ENCODE measurements at places on chromosomes 16 and 17.

GRCh38 chr17:7440834-7441195 is 1.5 kb downstream of the FGF11 start:
- DNase-seq = no peak

GRCh38 chr16:10940501-10941079 is 1.7 kb downstream of the DEXI start:
- DNase-seq = no peak

GRCh38 chr16:896261-897199 is 74.3 kb downstream of the LMF1 start:
- DNase-seq = no peak

DNA sequence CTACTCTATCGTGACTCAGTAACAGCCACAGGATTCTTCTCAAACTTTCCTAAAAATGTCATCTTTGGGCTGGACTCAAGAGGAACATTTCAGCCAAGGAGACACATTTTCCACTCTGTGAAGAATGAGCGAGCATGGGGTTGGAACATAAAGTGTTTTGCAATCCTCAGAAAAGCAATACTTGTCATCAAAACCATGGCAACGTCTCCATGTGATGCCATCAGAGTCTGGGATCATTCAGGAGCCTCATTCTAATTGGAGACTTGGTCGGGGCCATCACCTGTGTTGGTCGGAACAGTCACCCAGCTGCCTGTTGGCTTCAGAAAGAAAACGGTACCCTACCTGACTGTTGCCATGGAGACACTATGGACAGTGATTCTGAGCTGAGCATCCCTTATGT is 25.5 kb downstream of the MYOCD start:
- DNase-seq = no peak

DNA sequence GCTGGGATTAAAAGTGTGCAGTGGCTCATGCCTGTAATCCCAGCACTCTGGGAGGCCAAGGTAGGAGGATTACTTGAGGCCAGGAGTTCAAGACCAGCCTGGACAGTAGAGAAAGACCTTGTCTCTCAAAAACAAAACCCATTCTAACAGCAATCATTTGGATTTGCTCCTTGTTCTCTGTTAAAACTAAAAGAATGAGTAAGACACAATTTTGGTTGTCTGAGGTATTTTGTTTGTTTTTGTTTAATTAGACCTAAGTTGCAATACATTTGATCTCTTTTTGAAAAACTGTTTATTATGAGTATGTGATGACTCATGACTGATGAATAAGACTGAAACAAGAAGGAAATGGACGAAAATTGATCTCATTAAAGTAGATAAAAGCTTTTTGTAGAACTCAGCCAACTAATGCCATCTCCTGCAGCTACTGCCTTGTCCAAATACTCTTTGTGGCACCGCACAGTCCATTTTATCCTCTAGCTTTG is 29.0 kb downstream of the GLG1 start:
- no peak for DNase-seq

DNA sequence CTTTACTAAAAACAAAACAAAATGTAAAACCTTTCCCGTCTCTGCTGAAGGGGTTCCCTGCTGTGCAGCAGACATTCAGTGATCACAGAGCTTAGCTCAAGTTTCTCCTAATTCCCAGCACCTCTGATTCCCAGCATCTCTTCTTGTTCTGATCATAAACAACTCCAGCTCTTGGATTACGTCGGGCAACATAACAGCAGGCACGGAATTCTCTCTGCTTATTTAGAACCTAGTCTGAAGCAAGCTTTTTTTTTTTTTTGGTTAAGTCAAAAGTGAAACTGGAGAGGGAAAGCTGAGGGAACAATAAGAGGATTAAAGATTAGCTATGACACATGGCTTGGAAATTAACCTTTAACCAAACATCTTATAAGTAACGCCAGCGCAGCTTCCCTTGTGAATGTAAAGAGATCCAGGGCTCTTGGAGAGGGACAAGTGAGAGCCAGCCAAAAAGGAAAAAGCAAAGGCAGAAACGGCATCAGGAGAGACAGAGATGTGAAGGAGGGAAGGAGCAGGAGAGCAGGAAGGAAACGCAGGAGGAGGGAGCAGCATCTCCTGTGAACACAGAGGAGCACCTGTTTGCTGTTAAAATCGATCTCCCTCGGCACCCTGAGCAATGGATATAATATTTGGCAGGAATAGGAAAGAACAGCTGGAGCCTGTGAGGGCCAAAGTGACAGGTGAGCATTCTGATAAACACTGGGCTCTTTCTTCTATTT is at the start of gene BCO1:
Gene BCO1 (plus strand): TSS at position 394 of the 716 bp plus-strand sequence. CDS start 220 bp downstream, at position 614.
- no peak for DNase-seq

GRCh38 chr16:30383521-30383920 is 1.2 kb upstream of the SEPTIN1 start:
- no peak for DNase-seq

DNA sequence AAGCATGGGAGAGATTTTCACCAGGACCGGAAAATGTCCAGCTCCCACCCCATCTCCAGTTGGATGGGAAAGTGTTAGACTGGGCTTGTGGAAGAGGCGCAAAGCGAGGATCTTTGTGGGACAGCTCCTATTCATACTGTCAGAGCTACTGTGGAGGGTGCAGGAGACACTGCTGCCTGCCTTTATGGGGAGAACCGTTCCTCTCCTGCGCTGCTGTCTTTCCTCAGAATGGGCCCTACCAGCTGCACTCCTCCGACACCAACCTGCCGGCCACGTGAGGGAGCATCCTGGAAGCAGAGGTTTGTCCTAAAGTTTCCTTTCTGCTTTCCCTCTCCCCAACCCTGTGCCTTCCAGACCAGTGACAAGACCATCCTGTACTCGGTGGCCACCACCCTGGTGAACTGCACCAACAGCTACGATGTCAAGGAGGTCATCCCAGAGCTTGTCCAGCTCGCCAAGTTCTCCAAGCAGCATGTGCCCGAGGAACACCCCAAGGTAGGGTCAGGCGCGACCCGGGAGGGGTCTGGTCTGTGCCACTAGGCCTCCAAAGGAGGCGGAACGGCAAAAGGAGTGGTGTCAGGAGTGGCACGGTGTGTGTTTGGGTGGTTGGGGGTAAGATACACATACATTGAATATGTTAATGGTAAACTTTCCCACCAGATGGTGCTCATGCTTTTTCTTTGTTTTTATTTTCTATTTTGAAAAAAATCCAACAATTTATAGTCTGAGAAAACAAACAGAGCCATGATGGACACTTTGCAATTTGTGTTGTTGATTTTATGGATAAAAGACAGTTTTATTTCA is 23.0 kb downstream of the SLC35G3 start:
- no peak for DNase-seq

- DNase-seq = no peak
Measured at GRCh38 chr17:33955461-33955860, 299.6 kb upstream of the CCL2 start.

DNA sequence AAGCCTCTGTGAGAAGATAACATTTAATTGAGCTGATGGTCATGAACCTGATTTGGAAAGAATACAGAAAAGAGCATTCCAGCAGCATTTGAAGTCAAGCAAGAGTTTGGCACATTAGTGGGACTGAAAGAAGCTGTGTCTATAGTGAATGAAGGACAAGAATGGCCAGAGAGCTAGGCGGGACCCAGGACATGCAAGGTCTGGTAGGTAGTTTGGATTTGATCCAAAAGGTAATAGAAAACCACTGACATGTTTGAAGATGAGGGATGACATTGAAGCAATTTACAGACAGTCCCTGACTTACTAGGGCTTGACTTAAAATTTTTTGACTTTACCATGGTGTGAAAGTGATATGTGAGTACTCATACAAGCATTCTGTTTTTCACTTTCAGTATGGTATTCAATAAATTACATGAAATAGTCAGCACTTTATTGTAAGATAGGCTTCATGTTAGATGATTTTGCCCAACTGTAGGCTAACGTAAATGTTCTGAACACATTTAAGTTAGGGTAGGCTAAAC is 7.6 kb downstream of the CYB5B start:
- no peak for DNase-seq

GRCh38 chr17:44496815-44497214 is 6.4 kb downstream of the GPATCH8 start:
- DNase-seq = no peak

GRCh38 chr17:7844292-7845154 is 10.3 kb upstream of the TMEM88 start:
- DNase-seq = peak; percentile 89

DNA sequence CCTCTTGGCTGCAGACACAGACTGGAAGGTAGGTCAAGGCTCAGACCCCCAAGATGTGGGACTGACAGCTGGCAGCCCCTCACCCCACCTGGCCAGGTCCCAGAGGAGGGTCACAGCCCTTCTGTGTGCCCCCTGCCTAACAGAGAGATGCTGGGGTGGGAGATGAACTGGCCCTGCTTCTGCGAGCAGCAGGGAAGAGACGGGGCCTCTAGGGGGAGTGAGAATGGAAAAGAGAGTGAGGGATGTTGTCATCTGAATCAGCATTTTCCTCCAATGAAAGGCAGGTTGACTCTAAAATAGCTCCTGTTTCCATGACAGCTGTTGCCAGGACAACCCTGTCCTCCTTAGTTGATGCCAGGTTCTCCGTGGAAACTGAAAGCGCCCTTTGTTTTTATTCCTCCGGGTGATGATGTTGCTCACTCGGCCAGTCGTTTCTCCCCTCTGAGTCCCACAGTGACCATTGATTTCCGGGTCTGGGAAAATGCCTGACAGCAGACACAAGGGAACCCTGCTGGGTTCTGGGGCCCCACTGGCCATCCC is 4.9 kb upstream of the NDRG4 start:
- peak; percentile 95 for DNase-seq

DNA sequence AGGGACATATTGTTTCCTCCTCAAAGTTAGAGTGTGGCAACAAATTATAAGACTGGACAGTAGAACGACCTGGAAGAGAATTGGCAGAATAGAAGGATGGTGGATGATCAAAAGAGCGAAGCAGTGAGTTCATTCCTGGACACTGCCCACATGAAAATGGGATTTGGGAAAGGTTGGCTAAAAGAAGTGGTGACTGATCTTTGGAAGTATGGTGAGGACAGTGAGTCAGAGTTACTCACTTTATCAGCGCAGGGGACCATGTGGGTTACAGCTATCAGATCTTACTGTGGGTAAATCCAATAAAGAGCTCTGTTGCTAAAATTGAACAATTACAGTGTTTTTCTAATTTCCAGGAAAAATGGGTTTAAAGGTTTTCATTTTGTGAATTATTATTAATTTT is 2.7 kb upstream of the TANC2 start:
- DNase-seq = no peak

DNA sequence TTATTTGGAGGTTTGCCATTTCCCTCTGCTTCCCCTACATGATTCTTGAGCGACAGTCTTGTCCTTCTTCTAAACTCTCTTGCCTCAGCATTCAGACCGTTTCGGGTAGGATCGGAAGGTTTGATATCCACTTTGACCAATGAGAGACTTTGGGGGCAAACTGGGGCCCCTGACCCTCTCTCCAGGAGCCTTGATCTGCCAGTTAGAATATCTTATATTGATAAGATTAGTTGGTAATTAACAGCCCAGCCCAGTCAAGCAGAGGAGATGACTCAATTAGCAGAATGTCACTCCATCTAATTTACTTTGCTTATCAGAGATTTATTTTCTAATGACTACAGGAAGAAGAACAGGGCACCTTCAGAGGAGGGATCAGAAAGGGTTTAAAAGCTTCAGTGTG is 532.8 kb downstream of the XYLT1 start:
- DNase-seq = no peak

DNA sequence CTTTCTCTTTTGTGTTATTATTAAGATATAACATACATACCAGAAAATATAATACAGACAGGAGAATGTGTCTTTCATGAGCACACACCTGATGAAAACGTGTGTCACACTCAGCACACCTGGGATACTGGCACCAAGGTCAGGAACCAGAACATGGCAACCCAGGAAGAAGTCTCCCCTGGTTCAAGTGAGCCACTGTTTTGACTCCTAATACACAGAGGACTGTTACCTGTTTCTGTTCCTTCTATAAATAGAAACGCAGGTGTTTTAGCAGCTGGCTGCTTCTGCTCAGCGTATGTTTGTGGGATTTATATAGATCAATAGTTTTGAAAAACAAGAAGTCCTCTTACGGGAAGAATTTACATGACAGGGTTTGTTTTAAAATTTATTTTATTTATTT is 3.5 kb downstream of the SEC14L1 start:
- DNase-seq = no peak

DNA sequence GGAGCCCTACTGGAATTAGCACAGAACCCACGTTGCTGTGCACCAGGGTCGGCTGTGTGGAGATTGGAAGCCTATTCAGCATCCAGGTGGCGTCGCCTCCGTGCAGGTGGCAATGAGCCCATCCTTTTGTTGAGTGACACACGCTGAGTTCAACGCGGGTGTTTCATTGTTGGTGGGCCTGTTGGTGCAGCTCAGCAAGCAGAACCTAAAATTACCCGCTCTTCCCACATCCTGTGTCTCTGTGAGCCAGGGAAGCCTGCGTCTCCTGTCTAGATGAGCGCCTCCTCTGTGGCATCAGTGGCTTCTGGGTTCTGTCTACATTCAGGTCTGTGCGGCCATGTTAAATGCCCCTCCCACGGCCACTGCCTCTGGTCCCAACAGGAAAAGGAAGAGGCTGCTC is 14.5 kb downstream of the CD2BP2 start:
- DNase-seq = no peak

- DNase-seq = no peak
Measured at GRCh38 chr17:82804442-82805191, 35.2 kb downstream of the ZNF750 start.

- no peak for DNase-seq
Measured at GRCh38 chr16:11681976-11682654, 13.9 kb downstream of the SNN start.

DNA sequence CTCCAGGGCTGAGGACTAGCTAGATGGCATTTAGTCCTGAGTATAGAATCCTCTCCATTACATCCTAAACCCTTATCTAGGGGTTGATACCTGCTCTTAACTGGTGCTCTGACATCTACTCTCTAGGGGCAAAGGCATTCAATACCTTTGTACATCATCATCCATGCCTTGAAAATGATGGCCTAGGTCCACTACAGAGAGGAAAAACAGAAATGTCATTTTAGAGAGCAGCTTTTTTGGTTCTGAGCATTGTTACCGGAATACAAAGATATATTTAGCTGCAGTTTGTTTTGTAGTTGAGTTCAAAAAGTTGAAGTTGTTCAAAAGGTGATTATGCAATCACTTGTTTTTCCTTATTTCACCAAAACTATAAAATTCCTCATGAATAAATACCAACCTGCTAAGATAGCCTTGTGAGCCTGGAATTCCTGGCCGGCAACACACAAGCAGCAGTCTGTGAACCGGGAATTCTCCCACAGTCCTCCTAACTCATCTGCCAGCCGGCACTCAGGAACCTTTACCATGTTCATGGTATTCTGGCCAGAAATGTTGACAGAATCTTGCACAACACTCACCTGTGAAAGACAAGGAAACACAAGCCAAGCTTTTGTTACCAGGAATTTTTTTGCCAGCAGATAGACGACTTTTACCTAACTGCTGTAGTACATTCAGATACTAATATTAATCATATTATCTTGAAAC is 35.4 kb downstream of the NXPH3 start:
- no peak for DNase-seq
